ENCODE measurements at places on chromosomes 4 and X.

GRCh38 chrX:136780763-136781162 lies at the start of gene ARHGEF6:
Gene ARHGEF6 (minus strand): TSS chrX:136780932. CDS start chrX:136780882, 50 bp downstream.
- DNase-seq: no peak

- DNase-seq: no peak
These were observed 655.4 kb upstream of the SLIT2 start for GRCh38 chr4:19596342-19596741.

- DNase-seq: no peak
These were observed 126.3 kb downstream of the MID1IP1 start for GRCh38 chrX:38927592-38927991.

DNA sequence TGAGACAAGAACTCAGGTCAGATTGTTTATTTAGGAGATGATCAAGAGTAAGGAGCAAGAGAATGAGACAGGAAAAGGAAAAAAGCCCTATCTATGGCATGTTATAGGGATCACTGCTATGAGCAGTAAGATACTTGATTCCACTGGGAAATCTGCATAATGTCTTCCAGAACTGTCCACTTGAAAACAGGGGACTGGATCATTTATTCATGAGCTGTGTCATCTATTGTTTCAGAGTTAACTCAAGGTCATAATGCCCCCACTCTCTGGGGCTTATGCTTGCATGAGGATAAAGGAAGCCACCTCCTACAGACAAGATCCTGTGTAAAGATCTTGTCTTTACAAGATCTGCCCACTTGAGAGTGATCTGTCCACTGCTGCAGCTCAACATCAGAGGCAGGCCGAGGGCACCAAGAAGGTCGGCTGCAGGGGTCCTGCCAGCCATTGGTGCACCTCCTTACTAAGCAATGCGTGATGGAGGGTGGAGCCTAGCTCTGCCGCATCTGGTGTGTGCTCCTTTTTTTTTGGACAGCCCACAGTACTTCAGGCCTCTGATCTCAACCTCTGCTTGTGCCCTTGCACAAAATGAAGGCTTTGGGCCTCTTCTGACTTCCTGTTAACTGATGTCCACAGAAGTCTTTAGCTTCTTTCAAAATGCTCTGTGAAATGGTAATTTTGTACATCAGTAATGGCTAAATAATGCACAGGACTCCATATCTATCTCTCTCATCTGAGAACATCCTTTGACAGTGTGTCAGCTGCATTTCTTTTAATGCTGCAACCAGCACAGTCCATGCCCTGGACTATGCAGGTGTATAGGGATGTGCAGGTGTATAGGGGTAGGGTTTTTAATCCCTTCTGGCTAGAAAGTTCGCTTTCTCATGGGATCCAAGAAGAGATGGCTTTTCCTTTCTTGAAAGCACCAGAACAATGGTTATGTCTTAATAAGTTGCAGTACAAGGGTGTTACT lies 95.9 kb upstream of the TRPC3 start:
- DNase-seq: no peak

- DNase-seq: no peak
These were observed 53.6 kb downstream of the FIP1L1 start for GRCh38 chr4:53431052-53431451.

GRCh38 chr4:48133669-48134068 lies 381 bp downstream of the TXK start:
- DNase-seq: peak; percentile 53
